Glutamatergic neuron (in vitro differentiated cells): ENCODE measurements at places on chromosomes 1 and 21.
A peak's percentile ranks its signal among the peaks of the same experiment; 100 is the strongest.

DNA sequence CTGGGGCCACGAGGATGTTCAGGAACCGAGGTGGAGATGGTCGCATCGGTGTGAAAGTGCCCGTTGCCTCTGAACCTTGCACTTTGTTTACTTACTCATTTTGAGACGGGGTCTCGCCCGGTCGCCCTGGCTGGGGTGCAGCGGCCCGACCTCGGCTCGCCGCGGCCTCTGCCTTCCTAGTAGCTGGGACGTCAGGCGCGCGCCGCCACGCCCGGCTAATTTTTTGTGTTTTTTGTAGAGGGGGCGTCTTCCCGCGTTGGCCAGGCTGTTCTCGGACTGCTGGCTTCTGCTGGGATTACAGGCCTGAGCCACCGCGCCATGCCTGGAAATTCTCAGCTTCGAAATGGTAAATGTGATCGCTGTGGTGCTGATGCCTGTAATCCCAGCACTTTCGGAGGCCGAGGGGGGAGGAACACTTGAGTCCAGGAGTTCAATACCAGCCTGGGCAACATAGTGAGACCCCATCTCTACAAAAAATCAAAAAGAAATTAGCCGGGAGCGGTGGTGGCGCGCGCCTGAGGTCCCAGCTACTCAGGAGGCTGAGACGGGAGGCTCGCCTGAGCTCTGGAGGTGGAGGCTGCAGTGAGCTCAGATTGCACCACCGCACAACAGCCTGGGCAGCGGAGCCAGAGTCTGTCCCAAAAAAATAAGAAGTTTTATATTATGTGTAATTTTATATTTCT, 684 bp upstream of the MRPL20 start:
- DNase-seq: peak; percentile 55

- peak; percentile 80 for DNase-seq
Observed at GRCh38 chr21:32604464-32604863, 7.7 kb downstream of the CFAP298 start.

GRCh38 chr1:1021010-1021919, 1.3 kb downstream of the AGRN start:
- DNase-seq: peak; percentile 62

GRCh38 chr1:207029701-207030521, 2.6 kb downstream of the C1orf116 start:
- no peak for DNase-seq

DNA sequence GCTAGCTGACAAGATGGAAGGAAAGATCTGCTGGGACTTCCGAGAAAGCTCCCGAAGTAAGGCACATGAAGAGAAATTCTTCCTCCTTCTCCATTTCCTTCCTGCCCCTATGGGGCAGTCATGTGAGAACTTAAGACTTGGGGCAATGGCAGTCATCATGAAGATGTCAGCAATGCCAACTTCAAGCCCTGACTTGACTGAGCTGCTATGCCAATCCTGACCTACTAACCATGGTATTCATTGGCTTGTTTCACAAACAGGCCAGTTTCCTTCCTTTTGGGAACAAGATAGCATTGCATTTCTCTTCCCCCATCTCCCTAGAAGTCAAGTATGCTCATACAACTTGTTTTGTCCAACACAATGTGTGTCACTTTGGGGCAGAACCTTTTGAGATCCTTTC, 25.5 kb downstream of the GRIK1 start:
- DNase-seq: no peak

DNA sequence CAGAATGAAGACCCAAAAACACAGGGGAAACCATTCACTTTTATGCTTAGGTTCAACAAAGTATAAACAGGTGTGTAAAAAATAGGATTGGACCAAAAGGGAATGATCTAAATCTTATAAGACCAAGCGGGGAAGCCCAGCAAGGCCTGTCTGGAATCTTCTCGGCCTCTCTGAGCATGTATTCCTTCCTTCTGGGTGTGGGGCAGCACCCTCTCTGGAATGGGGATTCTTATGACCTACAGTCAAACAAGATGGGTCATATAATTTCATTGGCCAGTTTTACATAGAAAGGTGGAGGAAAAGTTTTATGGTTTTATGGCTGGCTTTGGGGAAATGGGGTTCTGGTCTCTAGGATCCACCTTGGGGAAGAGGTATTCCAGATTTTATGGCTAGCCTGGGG, 11.2 kb downstream of the KCNK1 start:
- no peak for DNase-seq
